ELF-1 (cell line): ENCODE measurements at places on chromosomes 11 and 22.

- DNase-seq = no peak
Observed at GRCh38 chr11:11572386-11572785, 49.4 kb downstream of the GALNT18 start.

DNA sequence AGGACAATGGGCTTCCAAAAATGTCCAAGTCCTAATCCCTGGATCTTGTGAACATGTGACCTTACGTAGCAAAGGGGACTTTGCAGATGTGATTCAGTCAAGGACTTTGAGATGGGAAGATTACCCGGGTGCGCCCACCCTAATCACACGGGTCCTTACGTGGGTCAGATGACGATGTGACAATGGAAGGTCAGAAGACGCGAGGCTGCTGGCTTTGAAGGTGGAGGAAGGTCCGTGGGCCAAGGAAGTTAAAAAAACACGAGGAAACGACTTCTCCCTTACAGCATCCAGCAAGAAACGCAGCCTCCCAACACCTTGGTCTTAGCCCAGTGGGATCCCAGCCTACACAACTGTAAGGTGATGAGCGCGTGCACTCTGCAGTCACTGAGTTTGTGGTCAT is 860.1 kb downstream of the TBC1D22A start:
- no peak for DNase-seq

- no peak for DNase-seq
Observed at GRCh38 chr11:103953797-103954486, 82.5 kb upstream of the DDI1 start.

GRCh38 chr22:41822317-41823057 is 10.4 kb upstream of the SREBF2 start:
- DNase-seq = no peak

GRCh38 chr11:94046796-94047195 is 25.6 kb downstream of the HEPHL1 start:
- DNase-seq = no peak
